ENCODE measurements at places on chromosomes 1 and 21. TPM values are rescaled to one million over a fixed set of nuclear protein-coding genes. Genes with fewer than 3 reads are reported as not detected.

- DNase-seq: peak; percentile 65
- peak overlapping the region; percentile 74 for H3K27ac ChIP-seq
- no peaks in the 10 kb centered on the region for H3K36me3 ChIP-seq
These were observed 4.3 kb downstream of the S100A10 start for GRCh38 chr1:151989211-151989862.

TEKT2 gene
- not detected for total RNA-seq

GPR153 gene
- total RNA-seq: 3.4 TPM

DNA sequence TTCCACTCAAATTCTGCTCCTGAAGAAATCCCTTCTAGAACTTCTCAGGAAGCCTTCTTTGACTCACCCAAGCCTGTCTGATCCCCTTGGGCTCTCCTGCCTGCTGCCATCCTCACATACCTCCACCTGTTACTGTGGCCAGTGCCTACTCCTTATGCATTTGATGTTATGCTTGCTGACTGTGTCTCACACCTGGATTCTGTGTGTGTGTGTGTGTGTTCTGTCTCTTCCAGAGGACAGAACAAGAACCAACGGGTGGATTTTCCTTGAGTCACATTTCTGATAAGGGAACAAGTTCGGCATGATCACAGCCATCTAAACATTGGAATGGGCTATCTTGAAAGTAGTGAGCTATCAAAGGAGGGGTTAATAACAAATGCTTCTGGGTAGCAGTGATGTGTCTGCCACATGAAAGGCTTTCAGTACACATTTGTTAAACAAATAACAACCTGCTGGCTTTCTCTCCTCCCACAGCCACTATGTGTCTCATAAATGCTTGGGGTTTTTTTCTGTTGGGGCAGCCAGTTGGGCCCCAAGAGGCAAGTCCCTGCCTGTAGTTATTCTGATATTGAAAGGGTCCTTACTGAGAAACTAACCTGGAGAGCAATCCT, 8.9 kb upstream of the GPR37L1 start:
- no peaks in the 10 kb centered on the region for H3K36me3 ChIP-seq
- no peaks in the 10 kb centered on the region for H3K27me3 ChIP-seq
- peaks cover 9% of the 10 kb centered on the region for H3K4me1 ChIP-seq

- no peaks in the 10 kb centered on the region for H3K27me3 ChIP-seq
- H3K4me3 ChIP-seq: no peak overlapping the region
- DNase-seq: no peak
- no peaks in the 10 kb centered on the region for H3K36me3 ChIP-seq
These were observed 551.5 kb downstream of the LMO4 start for GRCh38 chr1:87880098-87880760.

MARK1 gene
- total RNA-seq: 1.3 TPM

GRCh38 chr1:178869119-178869697, 1.7 kb downstream of the ANGPTL1 start:
- H3K36me3 ChIP-seq: no peaks in the 10 kb centered on the region
- H3K4me3 ChIP-seq: peak overlapping the region; percentile 54
- DNase-seq: no peak
- H3K27me3 ChIP-seq: no peaks in the 10 kb centered on the region
- H3K4me1 ChIP-seq: peaks cover 49% of the 10 kb centered on the region

DNA sequence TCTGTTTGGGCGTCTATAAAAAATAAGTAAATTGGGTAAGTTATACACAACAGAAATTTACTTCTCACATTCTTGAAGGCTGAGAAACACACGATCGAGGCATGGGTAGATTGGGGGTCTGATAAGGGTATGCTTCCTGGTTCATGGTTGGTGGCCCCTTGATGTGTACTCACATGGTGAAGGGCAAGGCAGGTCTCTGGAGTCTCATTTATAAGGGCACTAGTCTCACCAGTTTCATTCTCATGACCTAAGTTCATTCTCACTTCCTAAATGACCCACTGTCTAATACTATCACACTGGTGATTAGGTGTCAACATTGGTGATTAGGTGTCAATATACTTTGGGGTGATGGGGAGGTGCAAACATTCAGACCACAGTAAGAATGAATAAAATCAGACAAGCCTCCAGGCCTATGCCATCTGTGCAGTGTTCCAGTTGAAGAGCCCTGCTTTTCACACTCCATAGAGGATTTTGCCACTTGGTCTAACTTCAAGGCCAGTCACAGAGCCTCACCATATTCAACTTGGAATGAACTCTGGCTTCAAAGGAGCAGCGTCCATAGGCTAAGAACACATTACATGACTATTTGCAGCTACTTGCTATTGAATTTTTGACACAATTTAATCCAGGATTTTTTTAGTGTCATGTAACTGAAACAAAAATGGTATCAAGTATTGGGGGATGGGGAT, 2.5 kb upstream of the GBP4 start:
- H3K36me3 ChIP-seq: no peaks in the 10 kb centered on the region
- H3K4me1 ChIP-seq: peaks cover 5% of the 10 kb centered on the region
- peak overlapping the region; percentile 70 for H3K27ac ChIP-seq
- H3K27me3 ChIP-seq: no peaks in the 10 kb centered on the region
- no peak for DNase-seq

DNA sequence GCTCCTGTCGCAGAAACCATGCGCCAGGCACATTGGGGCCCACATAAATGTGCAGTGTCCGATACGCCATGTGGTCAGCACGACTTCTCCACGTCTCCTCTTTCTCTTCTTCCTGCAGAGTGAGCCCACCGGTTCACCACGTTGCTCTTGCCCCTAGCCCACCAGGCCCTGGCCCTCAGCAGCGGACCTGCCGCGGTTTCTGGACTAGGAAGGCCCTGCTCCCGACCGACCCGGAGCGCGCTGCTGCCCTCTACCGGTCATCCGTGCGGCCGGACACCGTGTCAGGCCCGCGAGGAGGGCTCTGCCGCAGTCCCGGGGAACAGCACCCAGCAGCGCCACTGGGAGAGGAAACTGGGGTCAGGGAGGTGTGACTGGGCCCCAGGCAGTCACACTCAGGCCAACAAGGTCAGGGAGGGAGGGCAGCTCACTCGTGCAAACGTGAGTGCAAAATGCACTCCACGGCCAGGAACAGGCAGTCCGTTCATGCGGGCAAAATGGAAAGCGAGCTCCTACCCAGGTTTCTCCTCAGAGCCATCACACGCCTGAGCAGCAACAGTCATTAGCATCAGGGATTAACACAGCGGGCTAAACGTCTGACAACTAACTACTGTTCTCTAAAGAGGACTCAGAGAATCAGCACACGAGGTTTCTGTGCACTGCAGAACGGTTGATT, 13.7 kb downstream of the TLR5 start:
- DNase-seq: peak; percentile 27
- no peaks in the 10 kb centered on the region for H3K36me3 ChIP-seq
- no peak overlapping the region for H3K27ac ChIP-seq
- H3K27me3 ChIP-seq: no peaks in the 10 kb centered on the region
- peaks cover 15% of the 10 kb centered on the region for H3K4me1 ChIP-seq

AVPR1B gene
- not detected for total RNA-seq

DNA sequence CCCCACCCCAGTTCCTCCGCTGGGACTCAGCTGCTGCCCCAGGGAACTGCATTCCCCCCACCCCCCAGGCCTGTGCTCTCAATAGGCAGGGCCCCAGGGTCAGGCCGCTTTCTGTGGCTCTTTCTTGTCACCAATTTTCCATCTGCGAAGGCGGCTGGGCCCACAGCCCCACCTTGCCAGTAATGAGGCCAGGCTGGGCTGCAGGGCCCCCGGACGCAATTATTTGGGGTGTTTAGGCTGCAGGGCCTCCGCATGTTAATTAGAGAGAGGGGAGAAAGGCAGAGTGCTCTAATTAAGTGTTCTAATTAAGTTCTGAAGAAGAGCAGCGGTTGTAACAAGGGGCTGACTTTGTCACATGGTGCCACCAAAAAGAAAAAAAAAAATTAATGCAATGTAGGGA, 71.8 kb downstream of the EPHB2 start:
- no peaks in the 10 kb centered on the region for H3K27me3 ChIP-seq
- H3K4me1 ChIP-seq: peaks cover 8% of the 10 kb centered on the region
- no peak overlapping the region for H3K4me3 ChIP-seq
- no peak overlapping the region for H3K27ac ChIP-seq
- no peaks in the 10 kb centered on the region for H3K36me3 ChIP-seq
- DNase-seq: no peak

DNA sequence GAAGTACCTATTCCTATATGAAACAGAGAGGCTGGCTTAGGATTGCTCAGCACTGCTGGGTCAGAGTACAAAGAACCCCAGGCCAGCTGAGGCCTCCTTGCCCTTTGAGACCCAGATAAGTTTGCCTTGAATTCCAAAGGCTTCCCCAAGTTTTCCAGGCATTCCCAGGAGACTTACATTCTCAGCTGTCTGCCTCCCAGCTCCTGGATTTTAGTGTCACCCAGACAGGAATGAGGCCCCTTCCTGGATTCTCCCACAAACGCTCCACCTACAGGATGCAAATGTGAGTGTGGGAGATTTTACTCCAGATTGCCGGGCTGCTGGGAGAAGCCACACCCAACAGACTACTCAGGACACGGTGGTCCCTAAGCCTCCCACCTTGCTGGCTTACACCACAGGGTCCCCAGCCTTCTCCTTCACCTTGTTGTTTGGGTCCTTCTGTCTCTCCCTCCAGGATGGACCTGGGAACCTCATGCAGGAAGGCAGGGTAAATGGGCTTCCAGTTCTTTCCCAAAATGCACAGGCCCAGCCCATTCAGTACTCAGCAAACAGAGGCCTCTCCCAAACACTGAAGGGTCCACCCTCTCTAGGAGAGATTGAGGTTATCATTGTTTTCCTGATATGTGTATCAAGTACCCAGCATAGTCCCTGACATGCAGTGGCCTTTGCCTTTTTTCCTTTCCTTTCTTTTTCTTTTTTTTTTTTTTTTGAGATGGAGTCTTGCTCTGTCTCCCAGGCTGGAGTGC, 10.6 kb downstream of the RHBG start:
- H3K27ac ChIP-seq: no peak overlapping the region
- no peak overlapping the region for H3K4me3 ChIP-seq
- H3K4me1 ChIP-seq: no peaks in the 10 kb centered on the region
- no peaks in the 10 kb centered on the region for H3K36me3 ChIP-seq

PTCH2 gene
- total RNA-seq: 0.10 TPM

ANXA9 gene
- not detected for total RNA-seq

DNA sequence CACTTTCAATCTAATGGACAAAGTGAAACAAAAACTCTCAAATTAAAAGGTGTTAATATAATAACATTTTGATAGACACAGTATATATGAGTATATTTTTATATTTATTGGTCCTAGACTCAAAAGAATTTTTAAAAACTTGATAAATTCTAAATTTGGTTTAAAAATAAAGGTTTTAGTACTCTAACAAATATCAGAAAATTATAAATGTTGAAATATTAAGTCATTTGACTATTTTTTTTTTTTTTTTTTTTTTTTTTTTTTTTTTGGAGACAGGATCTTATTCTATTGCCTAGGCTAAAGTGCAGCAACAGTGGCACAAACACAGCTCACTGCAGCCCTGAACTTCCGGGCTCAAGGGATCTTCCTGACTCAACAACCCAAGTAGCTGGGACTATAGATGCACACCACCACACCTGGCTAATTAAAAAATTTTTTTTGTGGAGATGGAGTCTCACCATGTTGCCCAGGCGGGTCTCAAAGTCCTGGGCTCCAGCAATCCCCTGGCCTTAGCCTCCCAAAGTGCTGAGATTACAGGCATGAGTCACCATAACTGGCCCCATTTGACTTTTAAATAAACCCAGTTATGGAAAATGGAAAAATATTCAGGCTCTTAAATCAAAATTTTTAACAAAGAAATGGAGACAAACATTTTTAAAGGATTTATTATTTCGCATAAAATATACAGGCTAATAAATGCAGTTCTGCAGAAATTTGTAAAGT, 60.8 kb upstream of the RBM34 start:
- no peak overlapping the region for H3K27ac ChIP-seq
- H3K27me3 ChIP-seq: no peaks in the 10 kb centered on the region
- no peaks in the 10 kb centered on the region for H3K36me3 ChIP-seq

DNA sequence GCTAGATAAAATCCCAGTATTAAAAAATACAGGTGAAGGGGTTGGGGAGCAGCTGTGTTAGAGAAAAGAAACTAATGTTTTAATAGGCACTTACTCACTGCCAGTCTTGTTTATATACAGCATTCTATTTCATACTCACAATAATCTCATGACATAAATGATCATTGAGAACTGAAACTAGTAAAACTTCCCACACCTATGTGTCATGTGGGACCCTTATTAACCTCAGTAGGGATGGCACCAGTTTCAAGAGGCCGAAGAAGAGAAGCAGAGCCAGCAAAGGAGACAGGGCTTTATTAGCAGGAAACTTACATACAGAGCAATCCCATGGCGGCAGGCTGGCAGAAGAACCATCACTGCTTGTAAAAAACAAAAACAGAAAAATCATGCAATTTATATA, 48.8 kb upstream of the KCNH1 start:
- H3K27ac ChIP-seq: no peak overlapping the region
- H3K36me3 ChIP-seq: no peaks in the 10 kb centered on the region
- no peak for DNase-seq
- no peaks in the 10 kb centered on the region for H3K27me3 ChIP-seq
- no peaks in the 10 kb centered on the region for H3K4me1 ChIP-seq

DNA sequence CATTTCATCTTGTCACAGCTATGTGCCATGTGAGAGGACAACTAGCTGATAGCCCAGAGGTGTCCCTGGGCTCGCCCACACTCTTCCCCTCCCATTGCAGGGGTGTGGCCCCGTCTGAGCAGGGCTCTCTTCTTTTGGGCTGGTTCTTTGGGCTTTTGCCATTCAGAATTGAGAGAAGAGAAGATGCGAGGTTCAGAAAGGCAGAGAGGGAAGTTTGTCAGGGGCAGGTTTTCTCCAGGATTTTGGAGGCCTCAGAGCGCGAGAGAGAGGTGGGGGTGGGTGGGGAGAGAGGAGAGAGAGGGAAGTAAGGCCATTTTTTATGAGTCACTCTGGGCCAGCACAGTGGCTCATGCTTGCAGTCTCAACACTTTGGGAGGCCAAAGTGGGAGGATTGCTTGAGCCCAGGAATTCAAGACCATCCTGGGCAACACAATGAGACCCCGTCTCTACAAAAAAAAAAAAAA, 5.2 kb downstream of the IFI6 start:
- H3K27me3 ChIP-seq: no peaks in the 10 kb centered on the region
- peaks cover 7% of the 10 kb centered on the region for H3K4me1 ChIP-seq
- no peak for DNase-seq
- no peaks in the 10 kb centered on the region for H3K36me3 ChIP-seq
- no peak overlapping the region for H3K27ac ChIP-seq
- H3K4me3 ChIP-seq: no peak overlapping the region

- H3K4me3 ChIP-seq: no peak overlapping the region
- H3K27me3 ChIP-seq: no peaks in the 10 kb centered on the region
- H3K4me1 ChIP-seq: no peaks in the 10 kb centered on the region
- DNase-seq: no peak
These were observed 17.1 kb downstream of the ZNF281 start for GRCh38 chr1:200392625-200393185.

GRCh38 chr21:31509194-31510017, 150.1 kb upstream of the SOD1 start:
- H3K4me1 ChIP-seq: no peaks in the 10 kb centered on the region
- no peak overlapping the region for H3K4me3 ChIP-seq
- DNase-seq: no peak
- no peaks in the 10 kb centered on the region for H3K36me3 ChIP-seq
- H3K27me3 ChIP-seq: no peaks in the 10 kb centered on the region

- peaks cover 23% of the 10 kb centered on the region for H3K4me1 ChIP-seq
- peak; percentile 20 for DNase-seq
- H3K27me3 ChIP-seq: no peaks in the 10 kb centered on the region
- H3K27ac ChIP-seq: peak overlapping the region; percentile 24
- H3K4me3 ChIP-seq: no peak overlapping the region
- H3K36me3 ChIP-seq: no peaks in the 10 kb centered on the region
These were observed 38.6 kb upstream of the GADD45A start for GRCh38 chr1:67646145-67647035.

GRCh38 chr1:225378880-225379279, 49.0 kb downstream of the LBR start:
- H3K4me3 ChIP-seq: no peak overlapping the region
- no peaks in the 10 kb centered on the region for H3K4me1 ChIP-seq
- H3K27me3 ChIP-seq: no peaks in the 10 kb centered on the region
- H3K27ac ChIP-seq: no peak overlapping the region
- no peaks in the 10 kb centered on the region for H3K36me3 ChIP-seq

Measured in gastrocnemius medialis (tissue), 4 donors.